Activated CD4-positive, alpha-beta T cell treated with anti-CD3 and anti-CD28 coated beads, Interleukin-2, amount 50 U/mL, for 1 hour (primary cell): ENCODE measurements at places on chromosomes 1 and 21.

DNA sequence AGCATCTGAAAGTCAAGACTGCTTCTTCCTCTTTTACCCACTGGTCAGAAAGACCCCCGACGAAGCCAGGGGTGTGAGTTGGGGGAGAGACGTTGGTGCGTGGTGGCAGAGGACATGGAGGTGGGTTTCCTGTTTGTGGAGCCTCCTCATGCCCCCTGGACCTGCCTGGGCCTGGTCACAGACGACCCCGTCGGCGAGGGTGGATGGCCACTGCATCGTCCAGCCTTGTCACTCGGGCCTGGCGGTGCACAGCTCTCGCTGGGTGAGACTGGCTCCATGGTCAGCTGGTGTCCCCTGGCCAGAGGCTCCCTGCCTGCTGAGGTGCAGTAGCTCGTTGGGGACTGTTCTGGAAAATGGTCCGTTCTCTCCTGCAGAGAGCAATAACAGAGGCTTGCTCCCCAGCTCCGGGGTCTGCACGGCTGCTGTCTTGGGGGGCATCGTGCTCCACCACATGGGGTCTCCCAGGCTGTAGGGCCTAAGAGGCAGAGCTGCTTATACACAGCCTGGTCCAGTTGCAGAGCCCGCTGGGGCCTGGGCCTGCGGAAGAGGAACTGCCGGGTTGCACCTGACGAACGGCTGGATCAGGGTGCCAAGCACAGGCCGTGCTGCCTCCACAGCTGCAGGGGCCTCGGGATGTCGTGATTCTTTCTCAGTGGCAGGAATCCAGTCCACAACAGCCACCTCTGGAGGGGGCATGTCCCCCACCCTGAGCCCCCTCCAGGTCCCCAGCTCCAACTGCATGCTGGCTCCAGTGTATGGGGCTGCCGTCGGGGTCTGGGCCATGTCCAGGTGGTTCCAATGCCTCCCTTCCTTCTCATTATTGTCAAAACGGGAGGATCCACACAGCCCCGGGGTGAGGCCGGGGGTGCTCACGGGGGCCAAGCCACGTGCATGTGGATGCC lies 18.0 kb upstream of the ACTRT2 start:
- DNase-seq: no peak

DNA sequence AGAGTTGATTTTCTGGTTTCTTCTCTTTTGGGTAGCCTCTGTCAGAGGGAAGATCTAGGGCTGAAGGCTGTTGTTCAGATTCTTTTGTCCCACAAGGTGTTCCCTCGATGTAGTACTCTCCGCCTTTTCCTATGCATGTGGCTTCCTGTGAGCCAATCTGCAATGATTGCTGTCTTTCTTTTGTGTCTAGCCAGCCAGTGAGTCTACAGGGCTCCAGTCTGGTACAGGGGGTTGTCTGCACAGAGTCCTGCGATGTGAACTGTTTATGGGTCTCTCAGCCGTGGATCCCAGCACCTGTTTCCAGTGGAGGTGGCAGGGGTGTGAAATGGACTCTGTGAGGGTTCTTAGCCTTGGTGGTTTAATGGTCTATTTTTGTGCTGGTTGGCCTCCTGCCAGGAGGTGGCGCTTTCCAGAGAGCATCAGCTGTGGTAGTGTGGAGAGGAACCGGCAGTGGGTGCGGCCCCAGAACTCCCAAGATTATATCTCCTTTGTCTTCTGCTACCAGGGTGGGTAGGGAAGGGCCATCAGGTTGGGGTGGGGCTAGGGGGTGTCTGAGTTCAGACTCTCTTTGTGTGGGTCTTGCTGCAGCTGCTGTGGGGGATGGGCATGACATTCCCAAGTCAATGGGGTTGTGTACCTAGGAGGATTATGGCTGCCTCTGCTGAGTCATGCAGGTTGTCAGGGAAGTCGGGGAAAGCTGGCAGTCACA lies 81.3 kb upstream of the C21orf91 start:
- no peak for DNase-seq

DNA sequence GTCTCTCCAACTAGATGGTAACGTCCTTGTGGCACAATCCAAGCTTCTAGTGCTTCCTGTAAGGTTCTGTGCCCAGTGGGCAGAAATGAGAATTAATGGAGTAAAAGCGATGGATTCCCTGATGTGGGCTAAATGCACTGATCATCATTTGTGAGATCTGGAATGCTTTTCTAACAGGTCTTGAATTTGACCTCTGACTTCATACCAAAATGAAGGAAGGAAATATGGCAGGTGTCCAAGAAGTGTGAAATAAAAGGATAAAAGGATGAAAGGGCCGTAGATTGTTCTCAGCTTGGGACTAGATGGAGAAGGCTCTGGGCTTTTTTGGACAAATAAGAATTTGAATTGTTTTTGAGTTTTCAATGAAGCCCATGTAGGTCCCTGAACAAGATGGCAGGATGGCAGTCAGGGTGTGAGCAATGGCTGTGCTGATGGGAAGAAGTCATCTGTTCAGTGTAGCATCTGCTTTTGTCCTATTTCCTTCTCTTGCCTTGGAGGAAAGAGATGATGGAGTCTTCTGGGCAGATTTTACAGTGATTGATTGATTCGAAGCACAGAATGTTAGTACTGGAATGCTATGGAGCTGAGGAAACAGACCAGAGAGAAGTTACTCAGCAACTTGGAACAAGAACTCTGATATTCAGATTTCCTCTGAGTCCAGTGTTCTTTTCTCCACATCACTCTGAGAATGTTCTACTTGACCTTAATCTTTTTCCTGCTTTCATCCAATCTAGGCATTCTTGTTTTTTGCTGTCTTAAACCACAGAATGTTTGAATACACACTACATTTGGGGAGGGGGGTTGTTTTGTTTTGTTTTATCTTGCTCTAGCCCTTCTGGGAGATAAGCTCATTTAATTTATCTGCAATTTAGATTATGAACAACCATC lies 286.0 kb downstream of the HLX start:
- no peak for DNase-seq

DNA sequence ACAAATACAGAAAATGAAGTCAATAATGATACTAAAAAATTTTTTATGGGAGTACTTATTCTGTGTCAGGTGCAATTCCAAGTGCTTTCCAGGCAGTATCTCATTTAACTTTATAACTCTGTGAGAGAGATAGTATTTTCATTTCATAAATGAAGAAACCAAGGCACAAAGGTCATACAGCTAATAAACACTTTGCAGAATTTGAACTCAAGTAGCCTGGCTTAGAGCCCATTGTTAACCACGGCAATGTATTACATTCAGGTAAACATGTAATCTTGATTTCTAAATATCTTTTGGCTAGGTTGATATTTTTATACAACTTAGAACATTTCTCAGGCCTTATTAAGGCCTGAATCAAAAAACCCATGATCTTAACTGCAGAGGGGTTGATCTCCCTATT lies 28.9 kb upstream of the PKN2 start:
- DNase-seq: no peak

DNA sequence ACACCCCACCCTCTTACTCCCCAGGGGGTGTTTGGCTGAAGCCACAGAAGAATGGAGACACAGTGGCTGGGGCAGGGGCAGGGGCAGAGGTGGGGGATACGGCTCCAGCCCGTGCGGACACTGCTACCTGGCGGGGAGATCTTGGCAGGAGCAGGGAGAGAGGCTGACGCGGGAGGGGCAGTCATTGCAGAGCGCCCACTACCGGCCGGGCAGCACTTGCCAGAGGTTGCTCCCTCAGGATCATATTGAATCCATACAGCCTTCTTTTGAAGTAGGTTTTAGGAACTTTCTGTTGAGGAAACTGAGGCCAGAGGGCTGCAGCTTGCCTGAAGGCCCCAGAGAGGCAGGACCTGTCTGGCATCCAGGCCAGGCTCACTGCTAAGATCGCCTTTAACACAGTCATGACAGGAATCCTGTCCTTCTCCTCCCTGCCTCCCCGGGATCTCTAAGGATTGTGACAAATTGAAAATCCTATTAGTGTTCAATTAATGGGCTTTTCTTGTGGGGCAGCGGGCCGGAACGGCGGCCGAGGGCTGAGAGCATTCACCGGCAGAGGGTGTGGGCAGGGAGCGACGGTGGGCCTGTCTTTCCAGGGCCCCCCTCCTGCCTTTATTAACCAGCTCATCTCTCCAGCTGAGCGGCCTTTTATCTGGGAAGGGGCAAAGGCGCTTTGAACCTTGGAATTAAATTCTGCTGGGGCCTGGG lies 65.5 kb upstream of the WNT4 start:
- no peak for DNase-seq

DNA sequence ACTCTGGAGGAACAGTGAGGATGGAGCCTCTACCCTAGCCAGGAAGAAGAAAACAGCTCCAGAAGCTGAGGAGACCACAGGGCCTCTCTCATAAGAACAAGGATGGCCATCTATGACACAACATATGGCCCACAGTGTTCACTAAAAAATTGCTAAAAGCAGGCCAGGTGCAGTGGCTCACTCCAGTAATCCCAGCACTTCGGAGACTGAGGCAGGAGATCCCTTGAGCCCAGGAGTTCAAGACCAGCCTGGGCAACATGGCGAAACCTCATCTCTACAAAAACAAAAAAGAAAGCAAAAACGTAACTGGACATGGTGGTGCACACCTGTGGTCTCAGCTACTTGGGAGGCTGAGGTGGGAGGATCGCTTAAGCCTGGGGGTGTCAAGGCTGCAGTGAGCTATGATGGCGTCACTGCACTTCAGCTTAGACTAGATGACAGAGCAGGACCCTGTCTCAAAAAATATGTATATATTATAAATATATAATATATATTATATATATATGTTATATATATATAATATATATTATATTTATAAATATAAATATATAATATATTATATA lies 103.1 kb downstream of the TOMM20 start:
- no peak for DNase-seq

DNA sequence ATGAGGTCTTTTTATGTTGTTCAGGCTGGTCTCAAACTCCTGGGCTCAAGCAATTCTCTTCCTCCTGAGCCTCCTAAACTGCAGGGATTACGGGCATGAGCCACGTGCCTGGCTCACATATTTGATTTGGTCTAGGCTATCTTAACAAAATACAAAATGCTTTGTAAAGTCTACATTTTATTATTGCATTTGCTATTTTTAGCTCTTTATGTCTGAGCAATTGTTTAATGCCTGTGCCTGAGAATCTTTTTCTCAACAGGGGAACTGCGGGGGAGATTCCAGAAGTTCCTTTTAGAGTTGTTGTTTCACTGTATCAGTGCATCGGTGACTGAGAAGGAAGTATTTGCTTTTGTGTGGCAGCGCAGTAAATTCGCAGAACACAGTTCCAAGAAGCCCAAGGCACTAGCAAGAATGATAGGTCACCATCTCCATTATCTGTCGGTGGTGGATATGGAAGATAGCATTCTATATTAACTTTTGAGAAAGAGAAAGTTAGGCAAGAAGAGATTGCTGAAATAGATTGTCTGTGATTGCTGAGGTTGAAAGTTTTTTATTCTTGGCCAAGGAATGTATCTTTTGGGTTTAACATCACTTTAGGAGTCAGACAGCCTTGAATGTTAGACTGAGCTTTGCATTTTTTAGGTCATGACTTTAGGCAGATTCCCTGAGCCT lies 167.3 kb downstream of the PDE4B start:
- DNase-seq: no peak

GRCh38 chr1:234604495-234605398 lies 5.2 kb downstream of the IRF2BP2 start:
- DNase-seq: no peak

- DNase-seq: no peak
Measured at GRCh38 chr1:82099170-82099569, 298.4 kb downstream of the ADGRL2 start.

DNA sequence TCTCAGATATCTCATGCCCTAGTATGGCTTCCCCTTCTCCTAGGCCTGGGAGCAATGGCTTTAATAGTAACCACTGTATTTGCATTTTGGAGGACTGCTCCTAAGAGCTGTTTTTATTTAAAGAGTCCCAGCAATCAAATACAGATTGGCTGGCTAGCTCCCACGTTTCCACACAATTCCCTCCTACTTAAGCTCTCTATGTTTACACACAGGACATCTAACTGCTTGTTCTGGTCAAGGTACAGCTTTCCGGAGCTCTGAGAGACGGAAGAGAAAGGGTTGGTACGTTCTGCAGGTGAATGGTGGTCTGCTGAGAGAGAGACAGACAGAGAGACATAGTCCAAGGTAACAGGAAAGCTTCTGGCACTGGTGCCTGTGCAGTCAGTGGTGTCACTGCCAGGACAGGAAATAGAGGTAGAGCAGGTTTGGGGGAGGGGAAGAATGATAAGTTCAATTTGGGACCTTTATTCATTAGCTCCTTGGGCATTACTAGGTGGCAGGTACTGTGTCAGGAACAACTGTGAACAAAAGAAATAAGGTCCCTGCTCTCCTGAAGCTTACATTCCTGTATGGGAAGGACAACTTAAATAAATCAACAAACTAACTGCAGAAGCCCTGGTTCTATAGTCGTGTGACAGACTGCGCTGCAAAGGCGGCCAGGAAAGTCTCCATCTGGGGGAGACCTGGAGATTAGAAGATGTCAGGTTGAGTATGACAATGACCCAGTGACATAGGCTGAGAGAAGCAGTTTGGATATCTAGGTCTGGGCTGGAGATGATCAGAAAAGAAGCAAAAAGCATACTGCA lies 1.2 kb upstream of the SLC25A33 start:
- no peak for DNase-seq

- no peak for DNase-seq
Measured at GRCh38 chr1:248416226-248416625, 13.4 kb downstream of the OR2T1 start.

- no peak for DNase-seq
Measured at GRCh38 chr1:48221657-48222056, 859 bp upstream of the SLC5A9 start.

DNA sequence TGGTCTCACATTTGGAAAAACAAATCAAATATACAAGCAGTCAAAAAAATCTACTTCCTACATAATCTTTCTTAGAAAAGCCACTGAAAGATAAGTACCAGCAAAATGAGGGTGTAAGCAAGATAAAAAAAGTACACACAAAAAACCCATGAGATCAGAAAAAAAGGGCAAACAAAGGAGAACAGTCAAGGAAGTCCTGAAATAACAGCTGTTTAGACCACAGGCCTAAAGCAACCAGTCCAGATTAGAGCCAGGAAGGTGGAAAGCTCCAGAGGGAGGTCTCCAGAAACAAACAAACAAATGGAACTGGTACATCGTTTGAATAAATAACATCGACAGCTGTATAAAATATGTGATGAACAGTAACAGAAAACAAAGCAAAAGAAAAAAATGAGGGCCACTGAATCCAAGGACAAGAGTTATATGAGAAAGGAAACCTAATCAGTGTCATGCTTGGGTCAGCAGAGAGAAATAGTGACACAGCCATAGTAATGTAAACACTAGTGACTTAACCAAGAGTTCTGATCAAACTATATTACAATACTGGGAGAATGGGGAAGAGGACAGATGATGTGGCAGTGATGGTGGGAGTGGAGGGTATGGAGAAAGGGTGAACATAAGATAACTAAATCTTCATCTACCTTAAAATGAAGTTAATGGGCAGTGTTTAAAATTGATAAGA lies 67.5 kb downstream of the NVL start:
- no peak for DNase-seq

DNA sequence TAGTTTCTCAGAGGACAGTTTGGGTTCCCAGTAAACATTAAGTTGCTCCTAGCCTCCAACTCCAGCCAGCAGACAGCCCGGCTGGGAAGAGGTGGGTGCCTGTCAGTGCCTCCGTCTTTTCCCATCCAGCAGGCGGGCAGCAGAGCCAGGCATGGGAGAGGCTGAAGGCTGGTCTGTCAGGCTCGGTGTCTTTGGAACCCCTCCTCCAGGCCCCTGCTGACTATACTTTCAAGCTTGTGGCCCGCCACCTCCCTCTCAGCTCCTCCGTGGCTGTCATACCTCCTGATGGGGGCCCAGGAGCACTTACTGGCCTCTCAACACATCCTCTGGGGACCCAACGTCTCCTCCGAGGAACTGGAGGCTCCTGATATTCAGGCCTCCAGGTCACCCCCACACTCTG lies 140.9 kb downstream of the ACTL8 start:
- DNase-seq: no peak

- no peak for DNase-seq
Measured at GRCh38 chr1:67407498-67407897, 22.7 kb downstream of the SERBP1 start.

- no peak for DNase-seq
Measured at GRCh38 chr1:46607345-46608130, 3.5 kb upstream of the MKNK1 start.
